ENCODE measurements at places on chromosomes 11 and 22.

DNA sequence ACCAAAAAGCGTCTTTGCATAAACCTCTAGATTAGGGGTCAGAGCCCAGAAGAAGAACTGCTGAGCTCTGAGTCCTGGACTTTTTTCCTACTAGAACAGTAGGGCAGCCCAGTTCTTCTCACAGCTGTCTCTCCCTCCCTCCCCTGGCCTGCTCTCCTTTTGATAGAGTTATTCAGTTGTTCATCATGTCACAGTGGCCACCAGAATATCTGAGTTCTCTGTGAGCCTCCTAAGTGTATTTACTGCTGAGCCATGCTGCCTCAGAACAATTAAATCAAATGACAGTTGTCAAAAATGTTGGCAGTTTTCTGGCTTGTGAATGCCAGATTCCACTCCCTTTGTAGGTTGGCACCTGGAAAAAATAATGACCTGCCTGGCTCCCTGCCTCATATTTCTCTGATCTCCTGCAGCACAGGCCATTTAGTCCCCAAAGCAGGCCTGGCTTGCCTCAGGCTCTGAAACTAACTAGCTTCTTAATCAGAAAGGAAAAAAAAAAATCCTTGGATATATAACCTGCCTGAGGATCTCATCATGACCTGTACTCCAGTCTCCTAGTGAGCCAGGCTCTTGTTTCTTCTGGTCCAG, 377.4 kb upstream of the LARGE1 start:
- no peak for DNase-seq

DNA sequence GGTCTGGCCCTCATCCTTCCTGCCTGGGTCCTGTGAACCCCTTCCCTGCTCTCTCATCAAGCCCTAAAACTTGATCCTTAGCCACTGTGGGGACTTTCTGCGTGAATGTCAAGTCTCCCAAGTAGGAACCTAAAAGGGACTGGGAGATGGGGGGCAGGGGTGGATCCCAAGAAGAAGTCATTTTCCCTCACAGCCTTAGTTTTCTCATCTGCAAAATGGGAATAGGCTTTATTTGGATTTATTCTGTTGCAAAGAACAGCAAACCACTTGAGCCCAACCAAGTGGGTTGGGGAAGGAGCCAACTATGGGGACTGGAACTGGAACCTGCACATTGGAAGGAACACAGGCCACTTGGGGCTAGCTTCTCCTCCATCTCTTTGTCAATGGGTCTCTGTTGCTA, 36.8 kb downstream of the NEU3 start:
- DNase-seq, result no peak

- DNase-seq, result no peak
Observed at GRCh38 chr11:31607914-31608313, 98.3 kb downstream of the ELP4 start.

DNA sequence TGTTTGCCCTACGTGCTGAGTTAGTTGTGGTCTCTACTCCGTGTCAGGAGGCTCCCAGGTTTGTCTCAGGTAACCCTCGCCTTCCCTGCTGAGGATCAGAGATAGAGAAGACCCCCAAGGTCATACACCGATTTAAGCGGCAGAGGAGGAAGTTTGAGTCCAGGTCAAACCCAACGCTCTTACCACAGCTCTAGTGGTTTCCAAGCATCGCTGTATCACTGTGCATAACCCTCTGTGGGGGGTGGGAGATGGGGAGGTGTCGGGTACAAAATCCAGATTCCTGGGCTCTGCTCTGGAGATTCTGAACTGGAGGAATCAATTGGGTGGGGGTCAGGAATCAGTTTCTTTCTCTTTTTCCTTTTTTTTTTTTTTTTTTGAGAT, 627 bp downstream of the DNAJC4 start:
- no peak for DNase-seq

GRCh38 chr11:10522921-10523320, 18.1 kb downstream of the RNF141 start:
- DNase-seq, result no peak

GRCh38 chr11:58494101-58494500, 13.8 kb downstream of the OR5B21 start:
- DNase-seq, result peak; percentile 3

DNA sequence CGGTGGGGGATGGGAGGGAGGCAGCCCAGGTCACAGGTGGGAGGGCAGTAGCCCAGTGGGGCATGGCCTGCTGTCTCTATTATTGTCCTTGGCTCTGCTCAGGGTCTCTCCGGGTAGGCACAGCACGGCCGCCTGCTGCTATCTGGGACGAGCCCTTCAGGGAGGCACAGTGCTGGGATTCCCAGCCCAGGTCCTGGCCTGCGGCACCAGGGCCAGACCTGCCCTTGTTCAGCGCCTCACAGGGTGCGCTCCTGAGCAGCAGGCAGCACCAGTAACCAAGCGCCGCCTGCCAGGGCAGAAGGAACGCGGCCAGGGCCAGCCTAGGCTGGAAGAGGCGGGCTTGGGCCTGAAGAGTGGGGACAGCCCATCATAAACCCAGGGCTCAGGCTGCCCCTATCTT, 151.0 kb downstream of the MPPED1 start:
- no peak for DNase-seq

GRCh38 chr11:1160231-1161101, 2.7 kb downstream of the MUC5AC start:
- no peak for DNase-seq

DNA sequence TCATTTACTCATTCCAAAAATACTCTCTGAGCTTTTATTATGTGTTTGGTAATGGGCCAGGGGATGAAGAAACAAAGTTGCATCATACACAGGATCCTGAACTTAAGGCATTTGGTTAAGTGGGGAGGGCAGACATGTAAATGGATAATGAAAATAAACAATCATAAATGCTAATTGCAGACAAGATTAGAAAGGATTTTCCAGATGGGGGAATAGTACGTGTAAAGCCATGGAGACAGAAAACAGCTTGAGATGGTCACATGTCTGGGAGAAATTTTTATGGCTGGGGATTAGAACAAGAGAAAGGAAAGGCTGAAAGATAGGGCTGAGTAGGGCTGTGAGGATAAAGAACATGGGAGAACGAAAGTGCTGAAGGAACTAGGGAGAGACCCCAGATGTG, 534.3 kb upstream of the LARGE1 start:
- DNase-seq, result no peak

DNA sequence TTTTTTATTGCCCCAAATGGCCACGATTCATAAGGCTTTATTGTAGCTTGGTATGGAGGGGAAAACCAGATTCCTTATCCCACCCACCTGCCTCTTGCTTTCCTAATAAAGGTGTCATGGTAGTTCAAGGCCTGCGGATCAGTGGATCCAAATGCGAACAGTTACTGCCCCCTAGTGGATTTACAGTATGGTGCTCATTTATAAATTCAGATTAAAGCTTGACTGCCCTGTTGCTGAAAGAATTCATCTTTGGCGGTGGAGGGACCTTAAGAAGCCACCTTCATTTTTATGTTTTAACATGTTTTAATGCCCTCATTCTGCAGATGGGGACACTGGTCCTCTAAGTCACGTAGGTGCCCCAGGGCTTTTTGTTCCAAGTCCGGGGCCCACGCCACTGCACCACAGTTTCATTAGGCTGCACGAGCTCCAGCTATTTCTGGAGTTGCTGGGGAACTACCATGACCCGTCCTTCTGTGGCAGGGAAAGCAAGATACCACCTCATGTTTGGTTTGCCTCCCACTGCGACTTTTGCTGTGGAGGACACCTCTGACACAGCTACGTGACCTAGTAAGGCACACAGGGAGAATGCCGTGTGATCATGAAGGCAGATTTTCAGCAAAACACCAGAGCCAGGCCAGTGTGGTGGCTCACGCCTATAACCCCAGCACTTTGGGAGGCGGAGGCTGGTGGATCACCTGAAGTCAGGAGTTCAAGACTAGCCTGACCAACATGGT, 15.6 kb upstream of the INCENP start:
- DNase-seq, result peak; percentile 85

- DNase-seq, result no peak
Observed at GRCh38 chr11:35131886-35132285, 7.1 kb upstream of the CD44 start.

- peak; percentile 75 for DNase-seq
Observed at GRCh38 chr11:105673089-105673488, 63.2 kb downstream of the GRIA4 start.

All from fibroblast of pulmonary artery (primary cell).